ENCODE measurements at places on chromosomes 5 and 9. TPM values are rescaled to one million over a fixed set of nuclear protein-coding genes. Genes with fewer than 3 reads are reported as not detected.

- DNase-seq: no peak
These were observed 849 bp upstream of the IFT74 start for GRCh38 chr9:26955222-26955903.

DNA sequence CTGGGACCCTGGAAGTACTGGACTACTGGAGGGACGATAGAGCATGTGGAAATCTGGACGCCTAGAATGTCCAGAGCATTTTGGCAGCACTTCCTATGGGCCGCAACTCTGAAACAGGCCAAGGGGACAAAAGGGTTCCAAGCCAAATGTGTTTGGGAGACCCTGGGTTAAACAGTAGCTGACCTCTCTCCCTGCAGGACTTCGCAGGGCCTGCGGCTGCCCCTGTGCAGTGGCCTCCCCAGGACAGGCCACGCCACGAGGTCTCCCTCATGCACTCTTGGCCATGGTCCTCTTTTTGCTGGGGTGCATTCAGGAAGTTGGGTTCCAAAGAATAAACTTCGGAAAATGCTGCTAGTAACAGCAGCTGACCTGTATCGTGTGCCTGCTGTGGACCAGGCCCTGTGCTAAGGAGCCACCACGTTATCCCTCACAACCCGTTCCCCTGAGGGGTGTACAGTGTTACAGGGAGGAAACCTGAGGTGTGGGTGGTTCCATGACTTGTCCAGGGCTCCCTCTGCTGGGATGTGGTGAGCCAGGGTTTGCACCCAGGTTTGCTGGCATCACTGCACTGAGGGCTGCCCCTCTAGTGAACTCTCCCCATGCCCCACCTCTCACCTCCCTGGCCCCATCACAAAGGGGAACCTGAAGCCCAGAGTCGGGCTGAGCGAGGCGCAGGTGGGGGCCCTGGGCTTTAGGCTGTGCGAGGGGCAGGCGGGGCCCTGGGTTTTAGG lies 79.4 kb downstream of the AMBP start:
- no peak for DNase-seq

GRCh38 chr9:98980291-98980690 lies 36.6 kb downstream of the COL15A1 start:
- no peak for DNase-seq

DNA sequence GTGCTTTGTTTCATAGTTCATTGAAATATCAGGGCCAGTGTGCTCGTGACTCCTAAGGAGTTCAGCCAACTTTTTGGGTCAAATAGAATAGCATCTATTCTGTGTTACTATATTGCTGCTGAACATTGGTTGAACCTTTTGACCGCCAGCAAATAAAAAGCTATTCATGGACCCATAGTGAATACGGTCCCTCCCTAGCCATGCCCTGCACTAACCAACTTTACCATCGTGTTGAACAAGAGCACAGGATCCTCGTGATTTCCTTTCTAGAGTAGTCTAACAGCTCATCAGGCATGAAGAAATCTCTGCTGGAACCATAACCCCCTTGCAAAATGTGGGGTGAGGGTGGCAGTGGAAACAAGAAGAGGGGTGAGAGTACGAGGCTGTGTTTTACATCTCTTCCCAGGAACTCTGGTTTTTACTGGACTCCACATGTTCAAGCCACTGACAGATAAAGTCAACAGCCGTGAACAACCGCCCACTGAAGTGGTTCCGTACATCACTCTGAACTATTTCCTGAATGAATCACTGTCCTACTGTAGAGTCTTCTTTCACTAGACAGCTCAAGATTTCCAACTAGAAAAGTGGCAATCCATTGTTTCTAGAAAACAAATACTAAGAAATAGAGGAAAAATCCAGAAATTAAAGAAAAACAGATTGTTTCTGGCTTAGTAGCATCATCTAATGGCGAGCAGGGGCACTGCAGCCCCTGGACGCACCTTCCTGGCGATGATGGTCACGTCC lies 70.1 kb upstream of the SPATA31E1 start:
- no peak for DNase-seq

GRCh38 chr5:141734501-141735229 lies 52.6 kb upstream of the ARAP3 start:
- no peak for DNase-seq

DNA sequence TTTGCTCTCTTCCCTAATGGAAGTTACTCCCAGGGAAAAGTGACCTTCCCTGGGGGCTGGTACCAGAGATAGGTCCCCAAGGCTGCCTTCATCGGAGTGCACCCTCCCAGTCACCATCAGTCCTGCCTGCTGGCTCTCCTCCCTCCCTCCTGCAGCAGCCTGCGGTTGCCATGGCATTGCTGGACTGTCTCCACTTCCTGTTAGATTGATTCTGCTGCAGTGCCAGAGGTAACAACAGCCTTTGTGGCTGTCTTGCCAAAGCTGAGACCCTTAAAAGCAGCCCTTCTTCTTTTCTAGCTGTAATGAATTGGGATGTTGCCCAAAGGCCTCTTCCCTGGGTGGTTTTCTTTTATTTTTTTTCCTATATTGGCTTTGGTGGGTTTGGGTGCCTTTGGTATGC lies 78.1 kb upstream of the PRLR start:
- DNase-seq: no peak

DNA sequence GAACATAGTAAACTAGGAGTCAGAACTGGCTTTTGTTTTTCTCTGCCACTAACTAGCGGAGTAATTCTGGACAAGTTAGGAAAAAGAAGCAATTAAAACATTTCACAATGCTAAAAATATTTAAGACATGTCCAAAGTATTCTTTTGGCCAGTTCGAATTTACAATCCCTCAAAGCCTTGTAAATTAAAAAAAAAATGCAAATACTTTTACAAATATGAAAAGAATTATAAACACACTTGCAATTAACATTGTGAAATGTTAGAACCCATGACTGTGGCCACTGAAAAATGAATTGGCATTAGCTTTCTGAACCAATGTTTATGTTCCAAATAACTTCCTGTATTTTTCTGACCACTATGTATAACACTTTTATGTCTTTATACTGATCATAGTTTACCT lies 2.2 kb downstream of the RAD1 start:
- DNase-seq: no peak

DNA sequence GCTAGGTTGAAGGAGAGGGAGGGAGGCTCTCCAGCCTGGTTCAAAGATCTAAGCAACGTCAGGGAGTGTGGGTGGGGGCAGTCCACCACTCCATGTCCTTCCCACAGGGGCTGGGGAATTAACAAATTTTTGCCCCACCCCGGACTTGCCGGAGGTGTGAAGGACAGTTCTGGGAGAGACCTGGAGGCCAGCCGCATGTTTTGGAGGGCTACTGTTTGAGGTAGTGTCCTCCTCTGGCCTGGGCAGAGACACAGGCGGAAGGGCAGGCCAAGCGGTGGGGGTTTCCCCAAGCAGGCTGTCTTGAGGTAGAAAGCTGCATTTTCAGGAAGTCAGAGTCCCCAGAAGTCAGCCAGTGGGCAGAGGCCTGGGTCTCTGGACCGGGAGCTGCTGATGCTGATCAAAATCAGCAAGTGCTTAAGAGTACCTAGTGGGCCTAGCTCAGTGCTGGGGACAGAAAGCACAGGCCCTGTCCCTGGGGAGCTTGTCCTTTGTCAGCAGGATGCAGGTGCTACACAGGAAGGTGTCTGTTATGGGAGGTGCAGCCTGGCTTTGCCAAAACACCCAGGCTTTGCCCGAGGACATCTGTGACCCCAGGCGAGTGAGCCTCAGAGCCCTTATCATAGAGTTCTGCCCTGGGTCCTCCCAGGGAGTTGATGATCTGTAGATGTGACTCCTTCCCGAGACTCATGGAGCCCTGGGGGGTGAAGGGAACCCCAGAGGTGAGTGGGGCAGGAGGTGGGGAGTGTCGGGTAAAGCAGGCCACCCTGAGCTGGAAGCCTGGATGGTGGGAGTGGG lies 18.5 kb downstream of the JADE2 start:
- DNase-seq: no peak

GRCh38 chr5:113264046-113264445 lies 170.7 kb downstream of the TSSK1B start:
- DNase-seq: no peak

DNA sequence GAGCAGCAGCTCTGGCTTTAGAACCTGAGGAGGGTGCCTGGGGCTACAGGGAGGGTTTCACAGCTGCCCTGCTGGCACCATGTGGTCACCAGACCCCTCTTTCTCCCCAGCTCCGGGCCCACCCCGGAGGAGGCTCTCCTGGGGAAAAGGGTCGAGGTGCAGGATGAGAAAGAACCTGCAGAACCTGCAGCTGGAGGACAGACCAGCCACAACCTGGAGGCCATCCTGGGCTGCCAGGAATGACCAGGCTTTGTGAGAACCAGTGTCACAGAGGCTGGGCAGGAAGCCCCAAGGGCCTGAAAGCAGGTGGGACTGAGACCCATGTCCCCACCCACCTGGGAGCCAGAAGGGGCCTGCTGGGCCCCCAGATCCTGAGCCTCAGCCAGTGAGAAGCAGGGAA lies 23.0 kb downstream of the SEMA4D start:
- no peak for DNase-seq

- DNase-seq: no peak
These were observed 197.1 kb upstream of the NR3C1 start for GRCh38 chr5:143600396-143601075.

DNA sequence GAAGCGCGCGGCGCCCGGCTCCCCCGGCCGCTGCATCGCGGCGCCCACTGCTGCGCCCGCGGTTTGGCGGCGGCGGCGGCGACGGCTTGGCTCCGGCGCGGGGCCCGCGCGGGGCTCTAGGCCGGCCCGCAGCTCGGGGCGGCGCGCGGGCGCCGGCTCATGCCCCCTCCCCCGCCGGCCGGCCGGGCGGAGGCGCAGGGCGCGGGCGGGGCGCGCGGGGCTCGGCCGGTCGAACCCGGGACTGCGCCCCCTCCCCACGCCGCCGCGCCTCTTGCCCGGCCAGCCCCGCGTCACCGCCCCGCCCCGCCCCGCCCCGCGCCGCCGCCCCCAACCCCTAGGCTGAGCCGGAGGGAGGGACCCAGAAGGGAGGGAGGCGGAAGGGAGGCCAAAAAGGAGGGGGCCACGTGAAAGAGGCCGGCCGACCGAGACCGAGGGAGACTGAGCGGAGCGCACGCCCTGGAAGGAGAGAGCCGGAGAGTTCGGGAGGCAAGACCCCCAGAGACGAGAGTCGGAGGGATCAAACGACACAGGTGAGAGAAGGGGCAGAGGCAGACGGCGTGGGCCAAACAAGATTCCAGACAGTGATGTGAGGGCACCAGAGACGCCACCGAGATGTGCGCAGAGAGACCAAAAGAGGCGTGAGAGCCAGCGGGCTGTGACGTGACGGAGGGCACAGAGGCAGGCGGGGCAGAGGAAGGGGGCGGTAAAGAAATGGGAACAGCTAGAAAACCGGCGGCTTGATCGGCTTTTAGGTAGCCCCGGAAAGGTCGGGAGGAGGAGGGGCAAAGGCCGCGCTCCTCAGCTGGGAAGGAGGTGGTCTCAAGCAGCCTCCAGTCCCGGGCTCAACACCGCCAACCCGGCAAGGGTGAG lies at the start of gene BARX1:
TSS of gene BARX1 (minus strand) at position 245 of the 870 bp plus-strand sequence. CDS start at position 36, 209 bp downstream.
- DNase-seq: no peak

- DNase-seq: no peak
These were observed 71.0 kb upstream of the FCN1 start for GRCh38 chr9:134988706-134989105.

DNA sequence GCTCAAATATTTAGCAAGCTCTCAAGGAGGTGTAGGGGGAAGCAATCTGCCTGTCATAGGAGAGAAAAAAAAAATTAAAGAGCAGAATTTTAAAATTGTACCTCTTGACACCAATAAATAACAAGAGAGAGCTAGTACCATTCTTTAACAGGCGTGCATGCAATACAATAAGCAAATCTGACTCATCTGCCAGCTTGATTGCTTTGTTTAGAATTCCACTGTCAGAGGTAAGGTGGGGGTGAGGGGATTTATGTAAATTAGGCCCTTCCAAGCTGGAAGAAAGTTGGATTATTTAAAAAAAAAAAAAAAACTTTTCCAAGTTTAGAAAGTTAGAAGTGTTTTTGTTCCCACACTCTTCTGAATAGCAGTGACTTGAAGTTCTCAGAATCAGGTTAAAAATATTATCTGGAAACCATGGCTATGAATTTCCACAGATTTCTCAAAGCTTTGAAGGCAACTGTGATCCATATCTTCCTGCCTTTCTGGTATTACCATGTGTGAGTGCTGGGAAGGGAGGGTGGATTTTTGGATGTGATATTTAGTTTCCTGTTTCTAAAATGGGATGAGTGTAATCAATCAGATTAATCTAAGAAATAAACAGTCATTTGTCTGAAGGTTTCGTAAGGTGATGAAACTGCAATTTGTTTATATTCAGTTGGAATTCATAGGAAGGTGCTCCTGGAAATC lies 477.5 kb downstream of the TLE4 start:
- no peak for DNase-seq

- DNase-seq: no peak
These were observed 511.0 kb downstream of the CSNK1G3 start for GRCh38 chr5:124022966-124023365.

DNA sequence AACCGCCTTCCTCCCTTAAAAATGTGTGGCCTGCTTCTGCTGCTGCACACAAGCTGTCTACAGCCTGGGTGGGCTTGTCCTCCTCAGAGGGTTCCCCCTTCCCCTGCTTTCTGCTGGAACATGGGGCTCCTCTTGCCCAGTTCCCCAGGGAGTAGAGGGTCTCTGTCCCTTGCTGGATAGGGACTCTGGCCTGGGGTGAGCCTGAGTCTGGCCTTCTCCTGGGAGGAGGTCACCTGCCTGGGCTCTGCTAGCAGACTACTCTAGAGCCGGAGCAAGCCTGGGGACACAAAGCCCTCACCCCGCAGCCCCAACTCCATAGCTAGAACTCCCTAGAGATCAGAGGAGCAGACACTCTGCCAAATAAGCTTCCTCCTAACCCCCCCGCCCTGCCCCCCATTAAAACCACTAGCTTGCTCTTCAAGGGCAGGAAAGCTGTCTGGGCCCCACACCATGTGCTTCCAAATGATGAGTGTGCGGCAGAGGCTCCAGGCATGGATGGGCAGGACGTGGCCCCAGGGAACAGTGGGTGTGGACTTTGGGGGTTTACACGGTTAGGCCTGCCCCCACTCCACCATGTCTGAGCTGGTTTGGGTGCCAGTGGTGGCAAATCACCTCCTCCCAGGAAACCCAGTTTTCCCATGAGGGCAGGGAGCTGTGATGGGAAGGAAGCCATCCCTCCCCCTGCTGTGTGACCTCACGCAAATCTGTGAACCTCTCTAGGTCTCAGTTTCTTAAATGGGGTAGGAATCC lies 10.0 kb downstream of the TCF7 start:
- DNase-seq: no peak

GRCh38 chr9:93187574-93187973 lies 3.6 kb downstream of the WNK2 start:
- no peak for DNase-seq

GRCh38 chr5:74517700-74518099 lies 122.8 kb downstream of the ENC1 start:
- no peak for DNase-seq

Gene GADD45G
- 19.3 TPM for total RNA-seq

Gene ANKRD18B
- total RNA-seq: not detected

Gene PCDHGA9
- total RNA-seq: 12.0 TPM

Gene SKP2
- 6.4 TPM for total RNA-seq

Gene ABO
- 0.14 TPM for total RNA-seq

Gene NTRK2
- 12.6 TPM for total RNA-seq

Gene PCDHGA12
- total RNA-seq: 26.0 TPM

Gene LECT2
- not detected for total RNA-seq

Gene PCDHB4
- total RNA-seq: 2.8 TPM

All from thoracic aorta (tissue), 2 donors.